CD8-positive, alpha-beta memory T cell (primary cell): ENCODE measurements at places on chromosomes 3 and 15.

DNA sequence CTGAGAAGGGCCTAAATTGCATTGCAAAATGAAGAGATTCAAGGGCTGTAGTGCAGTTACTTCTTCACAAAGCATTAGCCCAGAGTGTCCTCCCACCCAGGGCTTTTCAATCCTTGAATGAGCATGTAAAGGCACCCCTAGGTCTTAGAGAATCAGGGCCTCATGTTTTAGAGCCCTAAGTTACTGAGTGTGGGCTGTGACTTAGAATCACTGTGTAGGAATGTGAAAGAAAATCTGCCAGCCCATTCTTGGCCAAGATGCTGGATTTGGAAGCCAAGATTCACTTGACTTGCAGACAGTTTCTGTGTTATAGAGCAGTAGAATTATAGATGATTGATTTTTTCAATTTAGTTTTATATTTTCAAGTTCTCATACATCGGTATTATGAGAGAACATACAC, 153.2 kb downstream of the MYRIP start:
- no peak for DNase-seq

DNA sequence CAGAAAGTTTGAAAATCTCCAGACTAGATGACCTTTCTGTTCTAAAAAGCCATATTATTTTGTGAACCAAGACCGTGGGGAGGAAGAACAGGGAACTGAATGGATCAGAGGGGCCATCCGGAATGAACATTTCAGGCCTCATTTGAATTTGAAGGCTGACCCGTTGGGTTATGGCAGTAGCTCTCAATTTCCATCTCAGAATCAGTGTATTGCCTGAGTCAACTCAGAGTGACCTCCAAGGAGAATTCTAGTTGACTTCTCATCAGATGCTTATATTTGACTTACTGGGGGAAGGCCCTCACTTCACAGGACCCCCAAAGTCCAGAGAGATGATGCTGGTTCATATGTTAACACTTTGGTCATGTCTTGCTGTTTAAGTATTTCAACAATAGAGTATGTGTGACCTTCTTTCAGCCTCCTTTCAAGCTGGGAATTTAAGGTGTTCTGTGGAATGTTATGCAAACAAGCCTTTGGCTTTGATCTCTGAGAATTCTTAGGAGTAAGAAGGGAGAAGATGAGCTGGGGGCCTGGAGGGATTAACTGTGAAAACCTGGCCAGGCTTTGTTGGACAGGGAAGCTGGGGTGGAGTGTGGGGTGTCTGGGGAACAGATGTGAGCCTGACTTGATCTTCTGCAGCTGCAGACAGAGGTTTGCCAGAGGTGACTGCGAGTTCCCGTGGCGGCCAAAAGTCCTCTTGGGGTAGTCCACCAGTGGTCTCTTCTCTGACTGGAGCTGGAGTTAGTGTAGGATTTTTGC, 111.2 kb upstream of the RGMA start:
- DNase-seq = no peak

GRCh38 chr3:27208961-27209616, 160.1 kb downstream of the NEK10 start:
- DNase-seq = no peak

GRCh38 chr3:106700981-106701380, 676.3 kb upstream of the CCDC54 start:
- no peak for DNase-seq

DNA sequence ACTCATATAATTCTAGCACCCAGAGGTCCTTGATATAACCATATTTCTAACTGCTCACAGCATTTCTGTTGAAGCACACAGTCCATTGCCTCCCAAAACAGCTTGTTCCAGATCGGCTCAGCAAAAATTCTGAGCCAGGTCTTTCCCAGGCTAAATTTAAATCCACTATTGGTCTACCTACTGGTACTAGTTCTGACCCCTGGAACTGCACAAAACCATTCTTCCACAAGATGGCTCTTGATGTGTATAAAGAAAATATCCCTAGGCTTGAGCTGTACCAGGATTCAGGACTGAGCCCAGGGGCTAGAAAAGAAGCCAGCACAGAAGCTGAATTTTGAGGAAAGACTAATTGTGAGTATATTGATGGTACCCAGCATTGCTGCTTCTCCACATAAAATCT, 75.4 kb upstream of the ABHD17C start:
- no peak for DNase-seq

- DNase-seq = no peak
Measured at GRCh38 chr3:156304406-156304805, 184.0 kb downstream of the KCNAB1 start.

- DNase-seq = peak; percentile 64
Measured at GRCh38 chr15:52078876-52079700, 33.5 kb downstream of the BCL2L10 start.

DNA sequence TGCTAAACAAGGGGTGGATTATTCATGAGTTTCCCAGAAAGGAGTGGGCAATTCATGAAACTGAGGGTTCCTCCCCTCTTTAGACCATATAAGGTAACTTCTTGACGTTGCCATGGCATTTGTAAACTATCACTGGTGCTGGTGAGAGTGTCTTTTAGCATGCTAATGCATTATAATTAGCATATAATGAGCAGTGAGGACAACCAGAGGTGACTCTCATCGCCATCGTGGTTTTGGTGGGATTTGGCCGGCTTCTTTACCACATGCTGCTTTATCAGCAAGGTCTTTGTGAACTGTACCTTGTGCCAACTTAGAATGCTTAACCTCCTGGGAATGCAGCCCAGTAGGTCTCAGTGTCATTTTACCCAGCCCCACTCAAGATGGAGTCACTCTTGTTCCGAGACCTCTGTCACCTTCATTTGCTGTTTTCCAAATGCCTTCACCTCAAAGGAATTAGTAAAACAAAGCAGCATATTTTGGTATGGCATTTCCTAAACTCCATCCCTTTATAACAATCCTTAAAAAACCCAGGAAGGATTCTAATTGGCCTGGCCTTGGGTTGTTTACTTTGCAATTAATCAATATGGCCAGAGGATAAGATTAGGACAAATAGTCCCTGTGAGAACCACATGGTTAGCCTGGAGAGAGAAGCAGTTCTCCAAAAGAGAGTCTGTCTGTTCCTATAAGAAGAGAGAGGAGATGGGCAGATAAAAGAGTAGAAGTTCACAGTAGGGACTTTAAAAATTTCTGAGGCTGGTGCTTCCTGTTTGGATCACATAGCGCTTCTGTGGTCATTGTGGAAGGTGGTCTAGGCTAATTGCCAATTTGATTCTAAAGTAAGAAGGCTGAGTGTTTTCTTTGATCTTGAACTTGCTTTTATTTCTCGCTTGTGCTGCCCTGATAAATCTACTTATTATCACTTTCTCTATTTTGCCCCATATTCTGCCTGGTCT, 155.2 kb upstream of the EOMES start:
- no peak for DNase-seq

DNA sequence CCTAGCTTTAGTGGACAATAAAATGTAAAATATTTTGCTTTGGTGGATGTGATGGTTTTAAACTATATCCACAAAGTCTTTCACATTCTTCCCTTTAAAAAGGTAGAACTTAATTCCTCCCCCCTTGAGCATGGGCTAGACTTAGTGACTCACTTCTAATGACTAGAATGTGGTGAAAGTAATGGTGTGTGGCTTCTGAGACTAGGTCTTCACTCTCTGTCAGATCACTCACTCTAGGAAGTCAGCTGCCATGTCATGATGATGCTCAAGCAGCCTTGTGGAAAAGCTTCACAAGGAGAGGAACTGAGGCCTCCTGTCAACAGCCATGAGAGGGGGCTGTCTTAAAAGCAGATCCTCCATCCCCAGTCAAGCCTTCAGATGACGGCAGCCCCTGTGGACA, 4.2 kb downstream of the LRRC2 start:
- DNase-seq = no peak

DNA sequence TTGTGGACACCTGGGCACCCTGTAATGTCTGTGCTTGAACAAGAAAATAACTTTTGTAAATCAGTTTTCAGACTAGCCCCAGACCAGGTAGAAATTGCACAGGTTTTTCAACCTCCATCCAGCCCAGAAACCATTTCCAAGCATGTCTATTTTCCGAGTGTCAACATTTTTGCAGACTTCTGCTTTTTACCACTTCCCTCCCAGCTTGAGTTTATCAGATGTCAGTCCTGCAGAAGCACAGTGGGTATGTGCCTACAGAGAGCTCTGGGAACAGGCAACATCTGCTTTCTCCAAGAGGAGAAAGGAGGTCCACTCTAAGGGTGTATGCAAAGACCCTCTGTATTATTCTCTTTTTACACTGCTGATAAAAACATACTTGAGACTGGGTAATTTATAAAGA, 83.9 kb downstream of the LRRK1 start:
- no peak for DNase-seq

DNA sequence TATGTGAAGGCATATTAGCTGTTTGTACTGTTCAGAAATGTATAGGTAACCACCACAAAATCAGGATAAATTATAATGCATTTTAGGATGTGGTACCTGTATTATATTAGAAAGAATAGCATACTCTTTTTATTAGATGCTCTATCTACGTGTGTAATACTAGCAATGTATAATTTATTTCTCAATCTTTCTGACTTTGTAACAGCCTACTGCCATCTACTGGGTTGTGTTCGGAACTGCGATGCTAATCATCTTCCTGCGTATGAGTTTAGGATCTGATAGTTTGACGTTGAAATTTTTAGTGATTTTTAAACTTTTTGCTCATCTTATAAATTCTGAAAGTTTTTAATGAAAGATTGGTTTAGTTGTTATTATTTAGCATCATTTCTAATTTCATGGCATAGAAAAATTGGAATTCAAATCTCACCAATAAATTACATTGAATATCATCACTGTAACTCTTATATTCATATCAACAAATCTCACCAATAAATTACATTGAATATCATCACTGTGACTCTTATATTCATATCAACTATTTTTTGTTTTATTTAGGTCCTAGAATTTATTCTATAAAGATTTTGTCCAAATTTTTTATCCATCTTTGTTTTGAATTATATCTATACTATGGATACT, 322.7 kb upstream of the ZNF717 start:
- DNase-seq = no peak

DNA sequence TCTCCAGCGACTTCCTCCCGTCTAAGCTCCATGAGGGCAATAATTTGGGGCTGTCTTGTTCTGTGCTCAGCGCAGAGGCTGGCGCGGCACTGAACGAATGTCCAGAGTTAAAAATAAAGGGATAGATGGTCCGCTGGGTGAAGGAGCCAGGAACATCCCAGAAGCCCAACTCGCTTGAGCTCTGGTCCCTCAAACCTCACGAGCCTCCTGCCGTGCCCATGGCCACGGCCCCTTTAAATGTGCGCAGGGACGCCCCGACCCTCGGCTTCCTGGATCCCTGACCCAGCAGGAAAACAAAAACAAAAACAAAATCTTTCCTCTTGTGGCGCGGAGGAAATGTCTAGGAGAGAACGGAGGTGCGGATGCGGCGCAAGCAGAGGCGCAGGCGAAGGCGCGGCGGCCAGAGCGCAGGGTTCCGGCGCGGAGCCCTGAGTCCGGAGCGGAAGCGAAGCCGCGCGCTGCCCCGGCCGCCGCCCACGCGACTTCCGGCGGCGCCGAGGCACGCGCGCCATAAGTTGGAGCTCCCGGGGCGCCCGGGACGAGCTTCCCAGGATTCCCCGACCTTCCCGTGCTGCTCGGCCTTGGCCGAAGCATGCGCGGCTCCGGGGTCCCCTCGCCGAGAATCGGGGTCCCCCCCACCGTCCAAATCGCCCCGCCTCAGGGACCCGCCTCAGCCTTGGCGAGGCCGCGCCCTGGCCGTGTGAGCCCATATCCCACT, 52.9 kb upstream of the WNT7A start:
- DNase-seq = no peak

- no peak for DNase-seq
Measured at GRCh38 chr15:69976366-69976994, 121.2 kb downstream of the TLE3 start.

DNA sequence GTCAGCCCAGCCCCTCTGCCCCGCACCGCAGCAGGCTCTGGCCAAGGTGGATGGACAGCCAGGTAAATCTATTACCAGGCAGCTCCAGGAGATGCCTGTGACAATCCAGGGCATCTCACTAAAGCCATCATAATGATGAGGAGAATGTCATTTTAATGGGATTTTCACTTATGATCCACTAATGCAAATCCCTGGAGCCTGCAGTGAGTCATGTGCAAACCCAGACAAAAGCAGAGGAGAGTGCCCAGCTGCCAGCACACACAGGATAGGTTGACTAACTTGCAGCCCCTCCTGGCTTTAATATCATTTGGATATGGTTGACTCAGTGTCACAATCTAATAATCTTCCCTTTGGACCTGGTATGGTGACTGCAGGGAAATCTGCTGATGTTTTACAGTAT, 206.9 kb upstream of the TRIM42 start:
- DNase-seq = no peak

DNA sequence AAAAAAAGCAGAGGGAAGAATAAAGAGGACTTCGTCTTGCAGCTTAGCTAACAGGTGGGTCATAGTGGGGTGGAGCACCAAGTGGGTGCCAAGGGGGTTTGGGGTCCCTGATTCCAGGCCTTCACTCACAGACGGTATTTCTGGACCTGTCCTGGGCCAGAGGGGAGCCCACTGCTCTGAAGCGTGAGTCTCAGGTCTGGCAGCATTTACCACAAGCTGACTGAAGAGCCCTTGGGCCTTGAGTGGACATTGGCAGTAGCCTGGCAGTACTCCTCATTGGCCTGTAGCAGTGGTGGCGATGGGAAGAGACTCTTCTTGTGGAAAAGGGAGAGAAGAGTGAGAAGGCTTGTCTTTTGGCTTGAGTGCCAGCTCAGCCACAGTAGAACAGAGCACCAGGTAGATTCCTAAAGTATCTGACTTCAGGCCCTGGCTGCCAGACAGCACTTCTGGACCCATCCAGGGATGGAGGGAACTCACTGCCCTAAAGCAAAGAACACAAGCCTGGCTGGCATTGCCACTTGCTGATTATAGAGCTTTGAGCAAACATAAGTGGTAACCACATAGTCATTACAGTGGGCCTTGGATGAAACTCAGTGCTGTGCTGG, 72.9 kb downstream of the GLDN start:
- DNase-seq = no peak

GRCh38 chr3:99579246-99579645, 59.1 kb upstream of the COL8A1 start:
- no peak for DNase-seq

DNA sequence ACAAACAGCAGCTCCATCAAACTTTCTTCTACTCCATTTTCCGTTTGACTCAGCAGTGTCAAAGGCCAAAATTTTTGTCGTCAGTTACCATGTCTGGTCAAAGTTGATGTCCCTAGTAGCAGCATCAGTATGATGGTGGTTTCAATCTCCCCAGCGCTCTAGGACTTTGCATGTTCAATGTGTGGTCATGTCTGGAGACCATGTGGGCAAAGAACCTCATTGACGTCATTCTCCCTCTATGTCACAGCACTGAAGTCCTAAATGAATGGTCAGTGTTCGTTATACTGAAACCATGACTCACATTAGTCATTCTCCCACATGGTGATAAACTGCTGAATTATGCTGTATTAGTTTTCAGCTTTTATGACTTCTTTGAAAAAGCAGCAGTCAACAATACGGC, 23.2 kb downstream of the SHC4 start:
- no peak for DNase-seq
